Umbilical cord (tissue), 2 donors: ENCODE measurements at places on chromosomes 12 and 14.

DNA sequence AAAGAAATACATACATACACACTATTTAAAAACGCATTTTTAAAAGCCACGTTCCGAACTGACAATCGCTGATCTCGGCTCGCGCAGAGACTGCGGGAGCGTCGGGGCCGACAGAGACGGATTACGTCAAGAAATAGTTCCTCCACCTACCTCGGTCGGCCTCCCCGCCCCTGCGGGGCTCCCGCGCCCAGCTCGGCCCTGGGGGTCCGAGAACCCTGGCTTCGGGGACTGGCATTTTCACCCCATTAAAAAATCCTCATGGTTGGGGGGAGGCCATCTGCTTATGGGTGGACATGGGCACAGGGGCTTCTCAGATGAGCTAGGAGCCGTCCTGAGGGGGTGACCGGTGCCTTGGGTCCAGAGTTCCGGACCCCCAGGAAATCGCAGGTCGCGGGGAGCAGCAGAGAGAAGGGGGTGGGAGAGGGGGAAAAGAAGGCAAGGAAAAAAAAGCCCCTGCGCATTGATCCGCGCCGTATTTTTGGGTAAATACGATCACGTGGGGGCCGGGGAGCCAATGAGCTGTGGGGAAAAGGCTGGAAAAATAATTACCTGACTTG is 324 bp upstream of the HOXC9 start:
- DNase-seq, result peak; percentile 85

DNA sequence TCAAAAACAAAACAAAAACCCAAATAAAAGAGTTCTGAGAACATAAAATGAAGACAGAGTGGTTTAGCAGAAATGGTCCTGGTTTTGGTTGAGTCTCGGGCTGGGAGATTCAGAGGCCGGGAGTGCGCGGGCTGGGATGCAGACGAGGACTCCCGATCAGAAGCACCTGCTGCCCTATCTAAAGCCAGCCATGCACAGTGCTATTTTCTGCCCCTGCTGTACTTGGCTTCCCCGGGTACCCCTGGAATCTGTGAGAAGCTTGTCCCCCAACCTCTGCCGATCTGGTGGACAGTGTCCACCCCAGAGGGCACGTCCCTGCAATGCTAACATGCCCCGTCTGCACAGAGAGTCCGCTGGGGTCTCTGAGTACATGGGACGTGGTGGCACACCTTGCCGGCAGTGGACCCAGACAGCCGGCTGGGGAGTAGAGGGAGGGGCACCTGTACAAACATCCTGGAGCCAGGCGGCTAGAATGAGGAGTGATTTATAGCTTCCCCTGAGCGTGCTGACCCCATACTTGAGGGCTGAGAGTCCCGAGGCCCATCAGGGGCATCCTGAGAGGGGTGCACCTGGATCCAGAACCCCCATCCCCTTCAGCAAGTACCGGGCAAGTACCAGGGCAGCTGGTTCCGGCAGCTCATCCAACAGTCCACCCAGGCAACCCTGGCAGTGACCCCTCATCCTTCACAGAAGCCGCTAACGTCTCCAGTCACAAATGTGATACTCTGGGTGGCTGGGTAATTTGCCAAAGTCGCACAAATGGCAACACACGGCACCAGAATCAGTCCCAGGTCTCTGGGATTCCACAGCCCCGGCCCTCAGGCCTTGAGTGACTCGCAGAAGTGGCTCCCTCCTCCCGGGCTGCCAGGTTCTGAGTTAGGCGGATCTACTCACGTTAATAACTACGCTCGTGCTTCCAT is 37.1 kb downstream of the CHGA start:
- no peak for DNase-seq

DNA sequence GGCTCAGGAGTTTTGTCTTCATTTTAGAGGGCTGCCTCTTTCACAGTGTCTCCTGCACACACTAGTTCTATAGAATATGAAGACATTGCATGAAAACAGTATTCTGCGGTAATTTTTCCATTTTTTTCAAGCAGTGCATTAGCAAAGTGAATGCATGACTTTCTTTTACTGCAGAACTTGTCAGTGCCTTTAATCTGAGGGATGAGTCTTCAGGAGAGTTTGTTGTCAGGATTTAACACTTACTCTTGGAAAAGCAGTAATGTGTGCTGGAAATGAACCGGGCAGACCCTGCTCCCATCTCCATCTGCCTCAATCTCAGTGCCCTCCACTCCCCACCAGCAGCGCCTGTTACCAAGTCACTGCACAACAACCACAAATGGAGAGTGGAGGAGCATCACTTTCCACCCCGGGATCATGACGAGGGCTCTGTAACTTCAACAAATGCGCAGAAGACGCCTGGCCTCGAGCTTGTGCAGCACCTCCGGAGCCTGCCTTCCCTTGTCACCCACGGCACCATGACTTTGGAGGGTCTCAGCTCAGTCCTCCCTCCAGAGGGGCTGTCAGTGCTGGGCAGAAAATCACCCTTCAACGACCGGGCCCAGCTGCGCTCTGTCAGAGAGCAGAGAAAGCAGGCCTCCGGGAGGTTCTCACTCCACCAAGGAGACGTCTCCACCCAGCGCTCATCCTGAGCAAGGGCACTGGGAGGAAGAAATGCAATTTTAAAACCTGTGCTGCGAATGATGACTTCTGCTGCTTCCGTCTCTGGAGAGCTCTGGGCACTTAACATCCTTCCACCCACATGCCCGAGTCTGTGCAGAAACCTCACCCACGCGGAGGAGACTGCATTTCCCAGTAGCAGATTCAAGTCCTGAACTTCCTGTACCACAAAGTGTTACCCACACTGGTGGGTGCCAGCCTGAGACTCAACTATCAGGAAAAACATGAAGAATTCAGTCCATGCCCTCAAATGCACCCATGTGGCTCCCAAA is 255.7 kb downstream of the ADGRD1 start:
- no peak for DNase-seq

- peak; percentile 93 for DNase-seq
Observed at GRCh38 chr12:124837958-124838803, 25.5 kb downstream of the SCARB1 start.

- DNase-seq, result no peak
Observed at GRCh38 chr12:128982933-128983332, 129.7 kb downstream of the GLT1D1 start.

DNA sequence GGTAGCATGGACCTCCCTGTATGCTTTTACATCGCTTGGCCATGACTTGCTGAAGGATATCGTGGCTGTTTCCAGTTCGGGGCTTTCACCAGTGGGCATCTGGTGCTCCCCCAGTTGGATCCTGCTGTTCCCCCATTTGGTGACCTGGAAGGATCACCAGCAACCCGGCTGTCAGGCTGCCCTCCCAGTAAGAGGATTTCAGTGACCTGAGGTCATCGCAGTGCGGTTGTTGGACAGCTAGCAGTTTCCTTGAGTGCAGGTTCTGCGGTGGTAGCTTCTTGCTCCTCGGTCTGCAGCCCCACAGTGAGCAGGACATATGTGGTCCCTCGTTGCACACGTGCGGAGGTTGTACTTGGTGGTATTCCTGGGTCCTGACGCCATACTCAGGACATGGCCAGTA is 58.7 kb downstream of the TMEM132C start:
- DNase-seq, result no peak
